DMS79 treated with DMSO at 0.1 percent for 48 hours (cell line): ENCODE measurements at places on chromosomes 4 and X.

GRCh38 chr4:78864405-78865024, 74.7 kb downstream of the PAQR3 start:
- DNase-seq, result peak; percentile 70

DNA sequence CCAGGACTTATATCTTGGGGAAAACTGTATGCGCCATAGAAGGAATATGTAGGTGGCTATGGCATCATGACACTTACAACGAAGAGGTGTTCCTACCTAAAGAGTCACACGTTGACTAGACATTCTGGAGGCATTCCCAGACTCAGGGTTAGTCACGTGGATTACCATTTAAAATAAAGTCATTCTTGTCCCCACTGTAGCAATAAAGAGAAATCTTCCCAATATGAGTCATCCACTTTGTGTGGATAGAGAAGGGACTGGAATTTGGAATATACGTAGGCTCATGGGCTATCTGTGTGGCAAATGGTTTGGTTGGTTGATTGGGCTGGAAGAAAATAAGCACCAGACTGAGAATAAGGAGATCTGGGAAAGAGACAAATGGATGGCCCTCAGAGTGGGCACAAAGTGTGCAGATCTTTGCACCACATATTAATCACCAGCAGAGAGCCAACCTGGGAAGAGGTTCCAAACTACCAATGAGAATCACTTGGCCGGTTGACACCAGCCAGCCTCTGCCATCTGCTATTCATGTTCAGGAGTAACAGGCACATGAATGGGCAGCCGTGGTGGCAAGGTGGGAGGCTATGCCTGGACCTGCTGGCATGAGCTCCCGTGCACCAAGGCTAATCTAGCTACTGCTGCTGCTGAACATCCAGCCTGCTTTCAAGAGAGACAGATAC, 41.0 kb downstream of the MTNR1A start:
- DNase-seq, result no peak

DNA sequence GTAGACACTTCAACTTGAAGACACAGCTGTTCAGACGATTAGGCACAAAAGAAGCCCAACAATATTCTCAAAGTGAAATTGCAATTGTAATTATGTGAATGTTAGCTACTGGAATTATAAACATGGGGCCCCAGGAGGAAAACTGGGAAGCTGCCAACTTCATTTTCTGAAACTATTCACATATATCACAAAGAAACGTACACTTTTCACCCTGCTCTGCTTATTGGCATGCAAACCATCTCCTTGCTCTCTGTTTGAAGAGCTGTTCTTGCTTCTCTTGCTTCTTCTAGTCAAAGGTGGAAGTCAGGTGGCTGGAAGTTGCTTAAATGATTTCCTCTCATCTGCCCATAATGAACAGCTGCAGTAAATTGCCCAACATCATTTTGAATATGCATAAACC, 320.1 kb downstream of the CFAP299 start:
- DNase-seq, result no peak

- peak; percentile 64 for DNase-seq
Measured at GRCh38 chrX:155334486-155335336, at the start of gene CLIC2. TSS of gene CLIC2 (minus strand) at chrX:155334614. CDS start at chrX:155334427, 187 bp downstream.

GRCh38 chrX:147699061-147699460, 212.7 kb upstream of the FMR1 start:
- DNase-seq, result no peak

DNA sequence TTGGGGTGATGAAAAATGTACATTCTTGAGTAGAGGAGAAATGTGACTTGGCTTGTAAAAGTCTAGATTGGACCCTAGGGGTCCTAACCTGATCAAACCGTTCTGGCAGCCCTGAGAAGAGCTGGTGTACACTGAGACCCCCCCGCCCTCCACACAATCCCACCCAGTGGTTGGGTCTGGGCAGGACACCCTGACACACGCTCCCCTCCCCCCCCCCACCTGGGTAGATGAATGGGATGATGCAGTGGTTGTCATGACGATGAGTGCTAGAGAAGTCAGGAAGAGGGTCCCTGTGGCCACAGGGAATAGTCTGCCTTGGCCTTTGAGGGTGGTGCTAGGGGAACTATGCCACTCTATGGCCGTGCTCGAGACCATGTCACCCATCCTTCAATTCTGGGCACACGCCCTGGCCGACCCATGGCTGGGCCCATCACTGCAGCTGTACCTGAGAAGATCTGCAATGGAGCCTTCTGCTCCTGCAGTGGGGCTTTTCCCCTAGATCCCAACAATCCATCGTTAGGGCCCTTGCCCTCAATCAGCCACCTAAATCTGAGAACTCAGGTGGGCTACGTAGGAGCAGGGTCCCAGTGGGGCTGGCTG, 4.4 kb downstream of the CDK16 start:
- DNase-seq, result no peak

DNA sequence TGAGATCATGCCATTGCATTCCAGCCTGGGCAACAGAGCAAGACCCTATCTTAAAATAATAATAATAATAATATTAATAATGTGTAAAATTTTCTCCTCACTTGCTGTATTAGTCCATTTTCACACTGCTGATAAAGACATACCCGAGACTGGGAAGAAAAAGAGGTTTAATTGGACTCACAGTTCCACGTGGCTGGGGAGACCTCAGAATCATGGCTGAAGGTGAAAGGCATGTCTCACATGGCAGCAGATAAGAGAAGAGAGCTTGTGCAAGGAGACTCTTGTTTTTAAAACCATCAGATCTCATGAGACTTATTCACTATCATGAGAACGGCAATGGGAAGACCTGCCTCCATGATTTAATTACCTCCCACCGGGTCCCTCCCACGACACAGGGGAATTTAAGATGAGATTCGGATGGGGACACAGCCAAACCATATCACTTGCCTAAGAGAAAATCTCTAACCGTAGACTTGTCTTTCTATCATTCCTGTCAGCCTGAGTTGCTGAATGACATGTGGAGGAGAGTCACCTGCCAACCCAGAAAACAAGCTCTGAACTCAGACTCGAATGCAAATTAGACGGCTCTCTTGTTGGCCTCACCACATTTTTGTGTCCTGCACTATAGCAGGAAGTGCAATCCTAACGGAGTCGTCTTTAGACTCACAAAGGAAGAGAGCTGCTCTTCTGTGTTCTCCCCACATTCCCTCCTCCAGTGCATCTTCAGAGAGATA, 51.9 kb upstream of the DCTD start:
- no peak for DNase-seq

- no peak for DNase-seq
Measured at GRCh38 chr4:94722270-94722669, 35.5 kb upstream of the BMPR1B start.

GRCh38 chrX:54714424-54714823, 83.6 kb downstream of the ITIH6 start:
- DNase-seq, result no peak

GRCh38 chrX:43595931-43596330, 60.2 kb upstream of the MAOA start:
- no peak for DNase-seq

DNA sequence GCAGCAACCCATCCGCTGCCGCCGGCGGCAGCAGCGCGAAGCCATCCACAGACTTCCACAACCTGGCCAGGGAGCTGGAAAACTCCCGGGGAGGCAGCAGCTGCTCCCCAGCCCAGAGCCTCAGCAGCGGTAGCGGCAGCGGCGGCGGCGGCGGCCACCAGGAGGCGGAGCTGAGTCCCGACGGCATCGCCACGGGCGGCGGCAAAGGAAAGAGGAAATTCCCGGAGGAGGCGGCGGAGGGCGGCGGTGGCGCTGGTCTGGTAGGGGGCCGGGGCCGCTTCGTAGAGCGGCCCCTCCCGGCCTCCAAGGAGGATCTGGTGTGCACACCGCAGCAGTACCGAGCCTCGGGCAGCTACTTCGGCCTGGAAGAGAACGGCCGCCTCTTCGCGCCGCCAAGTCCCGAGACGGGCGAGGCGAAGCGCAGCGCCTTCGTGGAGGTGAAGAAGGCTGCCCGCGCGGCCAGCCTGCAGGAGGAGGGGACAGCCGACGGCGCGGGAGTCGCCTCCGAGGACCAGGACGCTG, 4.9 kb downstream of the PRDM8 start:
- DNase-seq, result peak; percentile 21

- DNase-seq, result peak; percentile 48
Measured at GRCh38 chr4:7872264-7872771, 67.3 kb downstream of the AFAP1 start.

GRCh38 chr4:140926672-140927071, 170.5 kb upstream of the TBC1D9 start:
- DNase-seq, result no peak

GRCh38 chrX:103536071-103536470, 16.8 kb upstream of the RAB40A start:
- DNase-seq, result no peak

- DNase-seq, result no peak
Measured at GRCh38 chr4:75830906-75831305, 71.3 kb downstream of the PPEF2 start.
